ENCODE measurements at places on chromosomes 4 and X. TPM values are rescaled to one million over a fixed set of nuclear protein-coding genes. Genes with fewer than 3 reads are reported as not detected.

GSTCD gene
- total RNA-seq, result 22.5 TPM

- H3K4me1 ChIP-seq, result no peaks in the 10 kb centered on the region
- H3K4me3 ChIP-seq, result no peak overlapping the region
- no peaks in the 10 kb centered on the region for H3K36me3 ChIP-seq
- H3K27me3 ChIP-seq, result no peaks in the 10 kb centered on the region
- DNase-seq, result no peak
Observed at GRCh38 chrX:66489339-66489738, 149.5 kb downstream of the EDA2R start.

GRCh38 chr4:176433983-176434382 lies 114.2 kb downstream of the SPCS3 start:
- no peak for DNase-seq
- no peak overlapping the region for H3K4me3 ChIP-seq
- no peaks in the 10 kb centered on the region for H3K27me3 ChIP-seq
- H3K36me3 ChIP-seq, result no peaks in the 10 kb centered on the region
- no peaks in the 10 kb centered on the region for H3K4me1 ChIP-seq

DNA sequence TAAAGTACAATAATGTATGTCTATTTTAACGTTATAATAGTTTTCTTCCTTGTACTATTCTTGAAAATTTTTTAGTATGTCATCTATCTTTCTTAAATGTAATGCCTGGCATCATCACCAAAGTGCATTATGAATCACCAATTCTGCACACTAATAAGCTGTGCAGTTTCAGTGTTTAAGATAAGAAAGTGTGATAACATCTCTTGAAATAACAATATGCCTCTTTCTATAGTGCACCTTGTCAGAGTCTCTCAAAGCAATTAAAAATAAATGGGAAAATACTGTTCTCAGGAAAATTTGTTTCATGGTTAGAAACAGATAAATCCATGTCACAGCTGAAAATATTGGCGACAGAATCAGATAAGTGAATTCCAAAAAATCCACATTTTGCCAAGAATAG lies 457.4 kb upstream of the PCDH10 start:
- H3K27ac ChIP-seq, result no peak overlapping the region
- no peak overlapping the region for H3K4me3 ChIP-seq
- no peak for DNase-seq
- H3K27me3 ChIP-seq, result no peaks in the 10 kb centered on the region
- no peaks in the 10 kb centered on the region for H3K4me1 ChIP-seq
- no peaks in the 10 kb centered on the region for H3K36me3 ChIP-seq

GRCh38 chr4:110516106-110516922 lies 40.4 kb downstream of the ENPEP start:
- H3K4me3 ChIP-seq, result peak overlapping the region; percentile 33
- no peaks in the 10 kb centered on the region for H3K36me3 ChIP-seq
- H3K4me1 ChIP-seq, result no peaks in the 10 kb centered on the region
- H3K27me3 ChIP-seq, result no peaks in the 10 kb centered on the region
- peak; percentile 72 for DNase-seq
- no peak overlapping the region for H3K27ac ChIP-seq

PCDH19 gene
- total RNA-seq, result 0.32 TPM

DNA sequence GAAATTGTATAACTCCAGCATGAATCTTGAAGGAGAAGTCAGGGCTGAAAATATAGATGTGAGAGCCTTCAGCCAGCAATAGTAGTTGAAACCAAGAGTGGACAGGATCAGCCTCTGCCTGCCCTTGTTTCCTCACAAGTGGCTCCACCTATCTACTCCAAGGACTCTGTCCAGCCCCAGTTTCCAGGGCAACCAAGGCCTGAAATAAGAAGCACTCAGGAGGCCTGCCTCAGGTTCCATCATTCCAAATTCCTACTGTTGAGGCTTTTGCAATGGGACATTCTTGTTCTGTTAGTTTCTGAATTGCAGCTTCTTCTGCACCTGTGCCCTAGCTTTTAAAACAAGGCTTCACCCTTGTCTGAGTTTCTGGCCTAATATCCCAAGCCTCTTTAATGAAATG lies 41.6 kb downstream of the TRPC5OS start:
- H3K4me3 ChIP-seq, result no peak overlapping the region
- no peak overlapping the region for H3K27ac ChIP-seq
- H3K36me3 ChIP-seq, result no peaks in the 10 kb centered on the region
- no peaks in the 10 kb centered on the region for H3K4me1 ChIP-seq

GRCh38 chrX:4741024-4741423 lies 1027.6 kb upstream of the PRKX start:
- H3K4me3 ChIP-seq, result no peak overlapping the region
- no peak for DNase-seq
- H3K36me3 ChIP-seq, result no peaks in the 10 kb centered on the region
- H3K4me1 ChIP-seq, result no peaks in the 10 kb centered on the region

DNA sequence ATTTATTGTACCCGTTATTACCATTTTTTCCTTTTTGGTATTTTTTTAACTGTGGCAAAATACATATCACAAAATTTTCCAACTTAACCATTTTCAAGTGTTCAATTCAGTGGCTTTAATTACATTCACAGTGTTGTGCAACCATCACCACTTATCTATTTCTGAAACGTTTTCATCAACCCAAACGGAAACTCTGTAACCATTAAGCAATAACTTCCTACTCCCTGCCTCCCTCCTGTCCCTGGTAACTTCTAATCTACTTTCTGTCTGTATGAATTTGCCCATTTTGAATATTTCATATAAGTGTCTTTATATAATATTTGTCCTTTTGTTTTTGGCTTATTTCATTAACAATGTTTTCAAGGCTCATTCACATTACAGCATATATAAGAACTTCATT lies 57.4 kb upstream of the MSN start:
- H3K4me1 ChIP-seq, result no peaks in the 10 kb centered on the region
- H3K27ac ChIP-seq, result no peak overlapping the region
- H3K4me3 ChIP-seq, result no peak overlapping the region

- no peak for DNase-seq
- no peaks in the 10 kb centered on the region for H3K27me3 ChIP-seq
- no peak overlapping the region for H3K27ac ChIP-seq
- H3K4me1 ChIP-seq, result no peaks in the 10 kb centered on the region
Observed at GRCh38 chrX:41556958-41557357, 109.8 kb downstream of the NYX start.

MAGEB17 gene
- total RNA-seq, result not detected

Measured in HCT116 (cell line).